ENCODE measurements at places on chromosomes 12 and 14.

DNA sequence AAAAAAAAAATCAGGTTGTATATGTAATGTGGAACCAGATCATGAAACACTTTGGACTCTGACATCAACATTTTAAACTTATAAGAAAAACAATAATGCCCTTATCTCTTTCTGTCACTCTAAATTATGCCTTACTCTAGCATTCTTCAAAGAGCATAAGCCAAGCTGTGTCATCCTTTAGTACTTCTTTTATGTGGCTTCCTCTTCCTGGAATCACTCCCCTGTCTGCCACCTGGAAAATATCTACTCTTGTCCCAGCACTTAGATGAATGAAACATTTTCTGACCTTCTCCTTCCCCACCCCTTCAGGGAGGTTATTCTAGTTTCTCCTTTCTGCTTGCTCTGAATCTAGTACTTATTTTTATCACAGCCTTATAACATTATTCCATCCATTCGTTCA is 101.2 kb downstream of the CNTN1 start:
- DNase-seq: no peak

- DNase-seq: no peak
Observed at GRCh38 chr12:5497329-5498053, 65.6 kb downstream of the NTF3 start.

- DNase-seq: peak; percentile 27
Observed at GRCh38 chr12:89856431-89856830, 147.8 kb upstream of the ATP2B1 start.

DNA sequence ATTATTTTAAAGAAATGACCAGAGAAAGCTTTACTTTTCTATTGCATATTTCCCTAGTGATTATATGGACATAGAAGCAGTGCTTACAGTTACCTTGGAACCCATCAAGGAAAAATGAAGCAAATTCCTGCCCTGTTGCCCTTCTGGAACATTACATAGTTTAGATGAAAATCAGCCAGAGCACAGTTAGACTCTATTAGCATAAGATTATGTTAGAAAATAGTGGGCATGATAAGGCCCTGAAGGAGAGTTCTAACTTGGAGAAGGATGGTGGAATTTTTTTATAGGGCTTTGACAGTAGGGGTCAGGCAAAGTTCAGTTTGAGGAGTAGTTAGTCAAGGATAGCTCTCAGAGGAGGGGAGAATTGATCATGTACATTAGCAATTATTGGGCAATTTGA is 74.3 kb downstream of the FUT8 start:
- DNase-seq: no peak

GRCh38 chr12:47746073-47746472 is 12.6 kb downstream of the RAPGEF3 start:
- DNase-seq: no peak

DNA sequence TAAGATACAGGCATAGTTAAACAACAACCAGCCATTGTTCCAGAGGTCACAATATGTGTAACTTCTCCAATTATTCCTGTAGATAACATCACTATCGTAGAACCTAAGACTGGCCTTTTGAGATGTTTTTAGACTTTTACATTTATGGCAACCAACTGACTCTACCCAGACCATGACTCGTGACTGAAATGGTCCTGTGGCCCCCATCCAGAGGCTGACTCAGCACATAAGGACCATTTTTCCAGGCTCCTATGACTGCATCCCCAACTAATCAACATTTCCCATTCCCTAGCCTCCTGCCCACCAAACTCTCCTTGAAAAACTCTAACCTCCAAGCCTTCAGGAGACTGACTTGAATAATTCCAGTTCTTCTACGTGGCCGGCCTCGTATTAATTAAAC is 52.6 kb upstream of the NID2 start:
- no peak for DNase-seq

GRCh38 chr12:100138803-100139098 is 3.9 kb downstream of the BLTP3B start:
- DNase-seq: no peak

- no peak for DNase-seq
Observed at GRCh38 chr12:6425590-6426531, 18.9 kb upstream of the CD27 start.

- DNase-seq: no peak
Observed at GRCh38 chr14:87049950-87050349, 943.0 kb downstream of the GALC start.

DNA sequence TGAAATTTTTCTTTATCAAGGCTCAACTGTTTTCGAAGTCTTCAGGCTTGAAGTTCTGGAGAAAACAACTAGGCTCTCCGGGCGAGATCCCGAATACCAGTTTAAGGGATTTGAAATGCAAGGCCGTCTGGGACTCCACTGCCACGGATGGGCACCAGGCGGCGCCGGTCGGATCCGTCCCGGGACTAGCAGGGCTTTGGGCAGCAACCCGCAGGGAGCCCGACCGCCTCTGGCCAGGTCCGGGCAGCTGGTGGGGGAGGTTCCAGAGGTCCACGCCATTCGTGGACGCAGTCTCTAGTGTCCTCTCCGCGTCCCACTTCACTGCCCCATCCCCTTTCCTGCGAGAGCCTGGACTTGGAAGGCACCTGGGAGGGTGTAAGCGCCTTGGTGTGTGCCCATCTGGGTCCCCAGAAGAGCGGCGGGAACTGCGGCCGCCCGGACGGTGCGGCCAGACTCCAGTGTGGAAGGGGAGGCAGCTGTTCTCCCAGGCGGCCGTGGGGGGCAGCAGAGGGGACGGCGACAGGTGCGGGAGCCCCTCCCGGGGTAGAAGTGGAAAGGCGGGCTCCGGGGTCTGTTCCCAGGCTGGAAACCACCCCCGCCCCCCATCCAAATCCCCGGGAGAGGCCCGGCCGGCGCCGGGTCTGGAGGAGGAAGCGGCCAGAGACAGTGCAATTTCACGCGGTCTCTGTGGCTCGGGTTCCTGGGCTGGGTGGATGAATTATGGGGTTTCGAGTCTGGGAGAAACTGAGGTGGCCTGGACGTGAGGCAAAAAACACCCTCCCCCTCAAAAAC is 838 bp upstream of the ERBB3 start:
- DNase-seq: peak; percentile 46

GRCh38 chr14:75445963-75446362 is 18.1 kb downstream of the JDP2 start:
- no peak for DNase-seq

GRCh38 chr14:92945959-92946846 is 23.3 kb downstream of the CHGA start:
- DNase-seq: no peak
